CD8-positive, alpha-beta T cell (primary cell): ENCODE measurements at places on chromosomes 11 and 22.

DNA sequence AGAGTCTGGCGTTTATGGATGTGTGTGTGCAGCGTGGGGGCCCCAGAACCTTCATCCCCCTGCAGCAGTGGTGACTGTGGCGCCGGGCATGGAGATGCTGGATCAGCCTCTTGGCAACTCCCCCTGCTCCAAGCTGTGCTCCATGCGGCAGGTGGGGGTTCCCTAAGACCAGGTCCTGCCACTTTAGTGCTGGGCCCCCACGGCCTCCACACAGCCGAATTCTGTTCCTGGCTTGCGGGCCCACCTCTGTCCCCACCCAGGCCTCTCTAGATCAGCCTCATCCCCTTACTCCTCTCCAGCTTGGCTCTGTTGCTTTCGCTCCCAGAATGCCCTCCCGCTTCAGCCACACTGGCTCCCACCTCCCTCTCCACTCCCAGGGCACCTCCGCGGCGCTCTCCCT, 59.6 kb downstream of the TRMU start:
- DNase-seq, result no peak

GRCh38 chr11:113240790-113241635, 73.4 kb upstream of the TTC12 start:
- DNase-seq, result no peak

DNA sequence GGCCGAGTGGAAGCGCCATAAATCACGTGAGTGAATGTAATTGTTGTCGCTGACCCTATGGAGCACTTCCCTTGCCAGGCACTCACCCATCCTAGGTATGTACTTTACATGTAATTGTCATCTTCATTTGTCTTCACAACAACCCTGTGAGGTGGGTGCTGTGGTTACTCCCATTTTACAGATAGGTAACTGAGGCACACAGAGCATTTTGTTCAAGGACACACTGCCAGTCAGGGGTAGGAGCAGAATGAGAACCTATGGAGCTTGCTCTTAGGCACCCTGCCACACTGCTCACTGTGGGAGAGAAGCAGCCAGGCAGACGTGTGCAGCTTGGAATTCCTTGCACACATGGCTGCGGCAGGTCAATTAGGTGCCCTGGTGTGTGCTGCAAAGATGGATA, 785 bp upstream of the EFCAB6 start:
- no peak for DNase-seq

DNA sequence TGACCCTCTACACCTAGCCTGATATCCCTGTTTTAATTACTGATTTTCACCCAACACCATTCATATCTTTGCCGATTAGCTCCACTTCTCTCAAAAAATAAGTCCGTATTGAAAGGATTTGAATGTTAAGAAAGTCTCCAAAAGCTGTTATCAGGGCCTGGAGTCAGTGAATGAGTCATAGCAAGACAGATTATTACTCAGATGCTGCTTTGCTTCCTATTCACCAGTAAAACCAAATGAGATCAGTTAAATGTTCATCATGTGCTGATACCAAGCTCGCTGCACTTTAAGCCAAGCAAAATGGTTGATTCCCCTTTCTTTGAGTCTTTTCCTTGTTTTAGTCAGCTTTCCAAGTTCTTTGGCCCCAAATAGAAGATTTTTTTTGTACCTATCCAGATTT, 228.4 kb downstream of the FAT3 start:
- DNase-seq, result no peak

DNA sequence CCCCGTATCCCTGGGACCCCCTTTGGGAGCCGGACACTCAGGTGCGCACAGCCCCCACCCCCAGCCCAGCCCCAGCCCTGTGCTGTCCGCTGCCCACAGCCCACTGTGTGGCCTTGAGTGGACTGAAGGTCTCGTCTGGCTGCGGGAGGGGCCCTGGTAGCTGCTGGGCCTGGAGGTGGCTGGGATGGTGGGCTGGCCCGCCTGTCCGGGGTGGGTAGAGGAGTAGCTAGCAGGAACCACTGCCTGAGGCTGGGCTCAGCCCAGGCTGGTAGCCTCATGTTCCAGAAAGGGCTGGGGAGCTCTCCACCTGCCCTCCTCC, 4.6 kb upstream of the MUC6 start:
- DNase-seq, result no peak

DNA sequence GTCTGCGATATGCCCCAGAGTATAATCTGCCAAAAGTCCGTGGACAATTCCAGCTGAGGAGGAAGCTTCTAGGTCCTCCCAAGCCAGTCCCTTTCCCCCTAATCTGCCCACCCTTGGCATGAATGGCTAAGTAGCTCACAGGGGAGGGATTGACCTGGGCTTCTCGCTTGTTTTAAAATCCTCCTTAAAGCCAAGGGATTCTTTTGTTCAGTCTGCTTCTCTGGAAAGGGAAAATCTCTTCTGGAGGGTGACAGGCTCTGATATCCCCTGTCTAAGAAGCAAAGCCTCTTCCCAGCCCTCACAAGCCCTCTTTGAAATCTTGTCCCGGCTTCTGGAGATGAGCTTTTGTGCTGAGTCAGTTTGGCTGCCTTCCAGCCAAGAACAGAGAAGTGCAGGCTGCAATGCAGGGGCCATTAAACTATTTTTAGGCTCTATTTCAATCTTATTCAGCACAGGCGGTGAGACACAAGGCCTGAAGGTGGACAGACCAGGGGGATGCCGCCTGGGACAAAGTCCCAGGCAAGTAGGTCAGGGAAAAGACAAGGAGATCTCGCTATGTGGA, 23.9 kb downstream of the NEFH start:
- no peak for DNase-seq

DNA sequence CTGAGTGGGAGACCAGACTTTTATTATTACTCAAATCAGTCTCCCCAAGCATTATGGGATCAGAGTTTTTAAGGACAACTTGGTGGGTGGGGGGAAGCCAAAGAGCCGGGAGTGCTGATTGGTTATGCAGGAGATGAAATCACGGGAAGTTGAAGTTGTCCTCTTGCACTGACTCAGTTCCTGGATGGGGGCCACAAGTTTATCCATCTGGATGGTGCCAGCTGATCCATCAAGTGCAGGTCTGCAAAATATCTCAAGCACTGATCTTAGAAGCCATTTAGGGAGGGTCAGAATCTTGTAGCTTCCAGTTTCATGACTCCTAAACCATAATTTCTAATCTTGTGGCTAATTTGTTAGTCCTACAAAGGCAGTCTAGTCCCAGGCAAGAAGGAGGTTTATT, 53.5 kb upstream of the LMO1 start:
- DNase-seq, result no peak

DNA sequence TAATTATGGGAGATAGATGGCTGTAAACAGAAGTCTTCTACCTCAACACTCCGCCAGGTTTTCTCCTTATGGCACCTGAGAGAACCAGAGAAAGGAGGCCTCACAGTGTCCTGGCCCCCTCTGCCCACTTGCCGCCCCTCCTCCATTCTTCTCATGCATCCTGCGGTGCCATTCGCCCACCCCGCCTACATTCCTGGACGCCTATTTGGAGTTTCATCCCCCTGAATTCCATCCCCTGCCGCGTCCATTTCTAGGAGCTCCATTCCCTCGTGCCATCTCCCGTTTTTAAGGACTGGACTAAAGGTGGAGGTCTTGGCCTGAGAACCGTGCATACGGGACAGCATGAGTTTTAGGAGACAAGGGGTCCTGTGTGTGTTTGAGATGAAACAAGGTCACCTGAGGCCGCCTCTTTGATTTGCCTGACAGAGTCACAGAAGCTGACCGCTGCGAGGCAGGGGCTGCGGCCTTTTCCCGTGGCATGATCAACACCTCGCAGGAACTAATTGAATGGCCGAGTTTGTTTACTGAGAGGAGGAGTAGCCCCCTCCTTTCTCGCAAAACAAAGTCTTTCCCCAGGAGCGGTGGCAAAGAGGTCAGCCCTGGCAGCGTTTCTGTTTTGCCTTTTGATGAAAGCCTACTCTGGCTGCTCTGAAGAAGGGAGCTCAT, 246.2 kb downstream of the ST3GAL4 start:
- no peak for DNase-seq

GRCh38 chr11:119991669-119992068, 146.2 kb downstream of the TRIM29 start:
- DNase-seq, result no peak

GRCh38 chr11:34548278-34548677, 34.7 kb upstream of the ELF5 start:
- DNase-seq, result no peak

DNA sequence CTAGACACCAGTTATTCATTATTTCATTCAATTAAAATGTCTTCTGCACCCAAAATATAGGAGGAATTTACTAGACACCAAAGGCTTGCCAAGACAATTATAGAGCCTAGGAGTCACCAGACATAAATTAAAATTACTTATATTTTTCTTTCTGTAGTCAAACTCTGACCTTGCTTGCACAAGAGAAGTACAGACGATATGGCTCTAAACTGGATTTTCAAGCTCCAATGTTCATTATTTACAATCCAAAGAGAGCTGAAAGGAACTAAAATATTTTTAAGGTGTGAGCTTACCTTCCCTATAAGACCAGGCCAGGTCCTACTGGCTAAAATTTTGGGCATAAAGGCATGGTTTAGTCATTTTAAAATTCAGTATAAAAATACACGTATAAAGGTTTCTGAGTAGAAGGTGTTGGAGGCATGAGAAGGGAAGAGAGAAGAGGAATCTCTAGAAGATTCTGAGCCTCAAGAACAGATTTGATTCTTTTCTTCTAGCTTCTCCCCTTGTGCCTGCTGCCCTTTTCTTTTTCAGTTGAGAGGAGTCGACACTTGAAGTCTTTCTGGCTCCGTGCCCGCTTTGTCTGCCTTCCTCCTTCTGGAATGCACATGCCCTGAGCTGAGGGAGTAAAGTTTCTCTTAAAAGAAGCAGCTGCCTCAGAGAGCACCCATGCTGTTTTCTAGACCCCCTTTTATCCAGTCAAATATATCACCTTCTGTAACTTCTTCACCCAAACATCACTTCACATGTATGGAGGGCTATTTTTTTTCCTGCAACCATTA, 13.5 kb downstream of the C11orf97 start:
- DNase-seq, result no peak

GRCh38 chr11:11496879-11497278, 124.9 kb downstream of the GALNT18 start:
- DNase-seq, result no peak

GRCh38 chr11:60127311-60127811, 38.9 kb downstream of the MS4A2 start:
- no peak for DNase-seq

DNA sequence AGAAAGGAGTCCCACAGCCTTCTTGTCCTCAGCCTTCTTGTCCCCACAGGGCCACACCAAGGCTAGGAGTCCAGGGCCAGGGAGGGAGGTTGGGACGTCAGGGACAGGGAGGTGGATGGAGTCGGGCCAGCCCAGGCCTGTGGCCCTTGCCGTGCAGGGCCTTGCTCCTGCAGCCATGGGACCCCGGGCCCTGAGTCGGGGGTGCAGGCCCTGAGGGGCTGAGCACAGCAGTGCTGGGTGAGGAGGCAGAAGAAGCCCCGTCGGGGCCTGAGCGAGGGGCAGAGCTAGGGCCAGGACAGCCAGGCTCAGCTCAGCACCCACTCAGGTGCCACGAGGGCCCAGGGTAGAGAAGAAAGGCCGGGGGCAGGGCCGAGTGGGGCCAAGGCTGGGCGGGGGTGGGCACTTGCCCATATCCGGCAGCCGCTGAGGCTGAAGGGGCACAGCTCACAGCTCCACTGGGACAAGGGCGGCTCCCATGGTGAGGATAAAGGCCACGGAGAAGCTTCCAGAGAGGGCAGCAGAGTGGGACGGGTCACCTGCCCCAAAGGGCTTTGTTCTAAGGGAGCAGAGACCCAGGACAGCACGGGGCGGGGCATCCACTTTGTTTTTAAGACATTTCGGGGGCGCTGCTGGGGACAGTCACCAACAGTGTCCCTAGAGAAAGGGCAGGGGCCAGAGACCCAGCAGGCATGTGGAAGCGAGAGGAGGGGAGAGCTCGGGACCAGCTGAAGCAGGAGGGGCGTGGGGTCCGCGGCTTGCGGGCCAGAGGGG, 3.6 kb downstream of the MLC1 start:
- no peak for DNase-seq

GRCh38 chr11:77206264-77207018, 78.4 kb downstream of the MYO7A start:
- DNase-seq, result no peak
